Stimulated activated CD8-positive, alpha-beta memory T cell treated with anti-CD3 and anti-CD28 coated beads, Interleukin-7, amount 100 ng/mL, for 1 hour (primary cell): ENCODE measurements at places on chromosomes 11 and 22.
A peak's percentile ranks its signal among the peaks of the same experiment; 100 is the strongest.

DNA sequence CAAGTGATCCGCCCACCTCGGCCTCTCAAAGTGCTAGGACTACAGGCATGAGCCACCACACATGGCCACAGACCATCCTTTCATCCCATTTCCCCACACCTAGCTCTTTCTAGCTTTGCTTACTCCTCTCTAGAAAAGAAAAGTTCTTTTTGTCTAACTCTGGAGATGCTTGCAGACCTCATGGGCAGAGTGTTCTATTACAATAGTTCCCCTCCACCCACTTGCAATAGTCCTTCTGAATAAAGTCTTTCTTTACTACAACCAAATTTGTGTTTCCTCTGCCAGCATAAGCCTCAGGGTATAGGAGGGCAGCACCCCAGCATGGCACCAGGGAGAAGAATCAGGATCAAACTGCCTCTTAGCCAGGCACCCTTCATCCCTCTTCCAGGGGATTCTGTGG is 18.8 kb upstream of the RTL6 start:
- no peak for DNase-seq

DNA sequence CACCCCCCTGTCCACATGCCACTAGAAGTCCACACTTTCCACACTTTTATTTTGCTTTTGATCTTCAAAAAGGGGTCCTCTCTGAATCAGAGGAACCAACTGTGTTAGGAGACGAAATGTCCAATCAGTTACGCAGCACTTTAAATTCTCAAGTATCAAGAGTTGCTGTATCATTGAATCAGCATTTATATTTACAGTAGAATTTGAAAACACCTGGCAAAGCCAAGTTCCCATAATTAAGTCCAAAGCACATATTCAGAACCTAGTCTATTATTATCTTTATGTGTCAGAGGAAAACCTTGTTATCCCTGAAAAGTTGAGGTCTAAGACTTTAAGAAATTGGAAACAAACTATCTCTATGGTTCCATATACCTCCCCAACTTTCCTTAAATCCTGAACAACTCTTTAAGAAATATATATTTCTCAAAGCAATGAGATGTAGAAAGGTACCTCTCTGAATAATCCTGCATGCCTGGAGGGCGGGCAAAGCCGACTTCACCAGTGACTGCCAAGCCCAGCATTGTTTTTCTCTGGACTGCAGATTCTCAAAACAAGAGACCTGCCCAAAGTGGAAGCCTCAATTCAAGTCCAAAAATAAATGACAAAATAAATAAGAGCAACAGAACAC is 75.9 kb upstream of the ARFGAP3 start:
- no peak for DNase-seq

GRCh38 chr11:46391578-46392420 is at the start of gene CHRM4:
Gene CHRM4, minus strand, starts transcription at chr11:46391776. Its CDS starts 5,219 bp downstream, at chr11:46386557.
- no peak for DNase-seq

- no peak for DNase-seq
Observed at GRCh38 chr22:49574205-49574880, 253.3 kb downstream of the BRD1 start.

- DNase-seq: no peak
Observed at GRCh38 chr11:94574193-94574961, 7.2 kb downstream of the PIWIL4 start.

DNA sequence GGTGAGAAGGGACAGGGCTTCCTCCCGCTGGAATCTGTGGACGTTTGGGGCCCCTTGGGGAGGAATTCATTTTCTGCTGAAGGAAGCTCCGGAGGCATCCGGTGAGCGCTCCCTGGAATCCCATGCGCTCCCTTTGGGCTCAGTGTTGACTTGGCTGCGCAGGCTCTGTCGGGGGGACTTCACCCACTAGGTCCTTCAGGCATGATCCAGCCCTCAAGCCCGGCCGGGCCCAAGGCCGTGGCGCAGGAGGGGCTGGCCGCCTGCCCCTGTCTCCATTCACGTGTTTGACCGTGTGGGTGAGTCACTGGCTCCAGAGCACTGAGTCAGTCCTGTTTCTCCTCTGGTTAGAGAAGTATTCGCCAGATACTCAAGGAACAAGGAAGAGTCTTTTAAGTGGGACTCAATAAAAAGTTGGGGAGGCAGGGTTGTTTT is 1.4 kb downstream of the CTTN start:
- DNase-seq: no peak

DNA sequence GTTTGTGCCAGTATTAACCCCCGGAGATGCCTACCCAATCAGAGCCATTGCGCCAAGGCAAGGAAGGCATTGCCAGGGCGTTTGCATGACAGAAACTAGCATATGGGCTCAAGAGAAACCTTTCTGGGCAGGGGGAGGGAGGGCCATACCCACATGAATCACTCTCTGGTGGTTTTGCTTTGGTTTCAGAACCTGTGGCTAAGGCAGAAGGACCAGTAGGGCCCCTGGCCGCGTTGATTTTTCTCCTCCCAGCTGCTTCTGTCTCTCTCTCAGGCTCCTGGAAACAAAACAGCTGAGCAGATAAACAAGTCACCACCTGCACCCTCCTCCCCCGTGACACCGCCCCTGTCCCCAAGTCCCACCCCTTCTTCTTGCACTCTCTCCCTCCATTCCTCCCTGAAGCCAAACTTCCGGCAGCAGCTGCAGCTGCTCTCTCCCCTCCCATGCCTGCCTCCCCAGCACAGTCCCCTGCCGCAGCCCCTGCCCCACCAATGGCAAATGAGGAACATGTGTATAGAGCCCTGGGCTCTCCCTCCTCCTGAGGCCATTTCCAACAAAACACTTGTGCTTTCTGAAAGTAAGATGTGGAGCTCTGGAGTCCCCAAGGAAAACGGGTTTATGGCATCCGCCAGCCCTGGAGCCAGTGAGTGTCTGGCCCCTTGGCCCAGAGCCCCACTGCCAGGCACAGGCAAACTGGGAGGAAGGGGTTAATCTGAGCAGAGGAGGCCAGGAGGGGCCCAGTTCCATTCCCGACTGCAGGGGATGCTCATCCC is 39.0 kb upstream of the ADA2 start:
- DNase-seq: no peak

DNA sequence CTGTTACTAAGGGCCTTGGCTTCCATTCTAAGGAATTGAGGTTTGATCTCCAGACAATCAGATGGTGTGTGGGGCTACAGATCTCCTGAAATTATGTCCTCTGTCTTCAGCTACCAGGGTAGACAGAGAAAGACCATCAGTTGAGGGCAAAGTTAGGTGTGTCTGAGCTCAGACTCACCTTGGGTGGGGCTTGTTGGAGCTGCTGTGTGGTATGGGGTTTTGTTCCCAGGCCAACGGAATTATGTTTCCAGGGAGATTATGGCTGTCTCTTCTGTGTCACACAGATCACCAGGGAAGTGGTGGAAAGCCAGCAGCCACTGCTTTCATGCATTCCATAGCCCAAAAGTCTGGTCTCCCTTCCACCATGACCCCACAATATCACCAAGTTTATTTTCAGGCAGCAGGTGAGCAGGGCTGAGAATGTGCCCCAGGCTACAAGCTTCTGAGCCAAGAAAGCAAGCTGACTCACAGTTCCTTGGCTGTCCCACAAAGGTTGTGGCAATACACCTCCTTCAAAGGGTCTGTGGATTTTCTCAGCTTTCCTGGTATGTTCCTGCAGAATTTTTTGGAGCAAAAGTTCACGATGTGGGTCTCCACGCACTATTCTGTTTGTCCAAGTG is 714.9 kb downstream of the LUZP2 start:
- no peak for DNase-seq

GRCh38 chr11:107710301-107710700 is 1.6 kb downstream of the SLN start:
- no peak for DNase-seq

- DNase-seq: peak; percentile 15
Observed at GRCh38 chr22:37428649-37429586, 1.6 kb upstream of the ELFN2 start.

DNA sequence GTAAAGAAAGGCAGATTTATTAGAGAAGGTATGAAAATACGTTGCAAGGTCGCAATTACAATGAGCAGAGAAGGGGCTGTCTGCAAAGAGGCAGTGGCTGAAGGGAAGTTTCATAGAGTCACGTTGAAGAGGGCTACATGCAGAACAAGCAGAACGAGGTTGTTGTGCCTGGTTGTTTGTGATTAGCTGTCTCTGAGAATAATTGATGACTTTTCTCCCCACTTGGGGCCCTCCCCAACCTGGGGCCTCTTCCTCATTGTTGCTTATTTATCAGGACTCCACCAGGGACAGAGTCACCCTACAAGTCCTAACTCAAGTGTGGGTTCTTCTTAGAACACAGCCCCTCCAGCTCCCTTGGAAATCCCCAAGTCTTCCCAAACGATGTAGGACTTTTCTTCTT is 29.1 kb downstream of the CSF2RB start:
- DNase-seq: no peak

DNA sequence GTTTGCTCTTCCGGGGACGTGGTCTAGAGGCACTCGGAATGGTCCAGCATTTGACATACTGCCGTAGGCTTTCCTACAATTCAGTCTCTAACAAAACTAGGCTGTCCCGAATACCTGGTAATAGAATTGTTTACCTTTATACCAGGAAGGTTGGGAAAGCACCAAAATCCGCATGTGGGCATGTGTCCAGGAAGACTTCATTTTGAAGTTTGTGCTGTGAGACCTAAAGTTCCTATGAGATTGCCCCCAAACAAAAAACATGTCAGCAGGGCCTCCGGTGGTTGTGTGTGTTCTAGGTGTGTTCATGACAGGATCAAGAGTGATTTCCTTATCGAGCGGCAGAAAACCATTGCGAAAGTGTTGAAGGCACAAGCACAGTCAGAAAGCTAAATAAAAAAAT is 26.1 kb downstream of the HSPA8 start:
- no peak for DNase-seq

DNA sequence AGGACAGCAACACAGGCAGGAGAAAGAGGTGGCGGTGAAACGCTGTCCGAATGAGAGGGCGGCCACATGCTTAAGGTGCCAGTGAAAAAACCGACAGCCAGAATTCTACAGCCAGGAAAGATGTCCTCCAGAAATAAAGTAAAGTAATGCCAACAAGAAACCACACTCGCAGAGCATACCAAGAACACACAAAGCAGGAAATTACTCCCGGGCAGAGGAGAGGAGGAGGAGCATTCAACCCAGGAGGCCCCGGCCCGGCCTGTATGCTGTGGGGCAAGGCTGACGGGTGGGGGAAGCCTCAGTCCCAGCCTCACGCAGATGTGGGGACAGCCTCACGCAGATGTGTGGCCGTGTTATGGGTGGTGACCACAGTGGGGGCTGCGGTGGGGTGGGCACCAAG is 28.0 kb downstream of the CHID1 start:
- no peak for DNase-seq

GRCh38 chr11:134358165-134358855 is 26.5 kb downstream of the GLB1L2 start:
- no peak for DNase-seq

DNA sequence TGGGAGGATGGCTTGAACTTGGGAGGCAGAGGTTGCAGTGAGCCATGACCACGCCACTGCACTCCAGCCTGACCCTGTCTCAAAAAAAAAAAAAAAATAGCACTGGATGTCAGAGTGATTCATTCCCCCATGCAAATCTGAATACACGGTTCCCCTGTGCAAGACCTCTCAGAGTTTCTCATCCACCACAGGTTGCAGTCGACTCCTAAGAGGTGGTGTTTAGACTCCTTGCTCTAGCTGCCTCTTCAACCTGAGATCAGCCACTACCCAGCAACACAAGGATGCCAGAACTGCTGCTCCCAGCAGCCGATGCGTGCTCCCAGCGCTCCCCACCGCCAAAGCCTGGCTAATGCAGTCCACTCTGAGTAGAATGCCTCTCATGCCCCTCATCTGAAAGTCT is 97.5 kb downstream of the PARVA start:
- DNase-seq: no peak

DNA sequence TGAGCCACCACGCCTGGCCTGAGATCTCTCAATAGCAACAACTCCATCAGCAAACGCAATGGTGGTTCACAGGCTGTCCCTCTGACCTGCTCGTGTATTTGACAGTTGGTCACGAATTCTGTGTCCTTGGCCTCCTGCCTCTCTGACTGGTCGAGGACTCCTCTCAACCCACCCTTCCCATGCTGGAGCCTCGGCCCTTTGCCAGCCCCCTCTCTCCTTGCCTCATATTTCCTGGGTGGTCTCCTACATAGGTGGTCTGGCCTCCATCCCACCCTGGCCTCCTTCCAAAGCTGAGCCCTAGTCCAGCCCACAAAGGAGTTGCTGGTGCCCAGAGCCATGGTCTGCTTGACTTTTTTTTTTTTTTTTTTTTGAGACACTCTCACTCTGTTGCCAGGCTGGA is 11.4 kb upstream of the A4GALT start:
- DNase-seq: no peak

- no peak for DNase-seq
Observed at GRCh38 chr11:121881806-121882205, 234.2 kb downstream of the BLID start.

GRCh38 chr11:17542249-17542648 is 2.0 kb downstream of the USH1C start:
- DNase-seq: no peak

- no peak for DNase-seq
Observed at GRCh38 chr22:33247758-33248157, 189.6 kb upstream of the SYN3 start.
